Mucosa of descending colon (tissue), 3 donors: ENCODE measurements at places on chromosomes 11 and 22. TPM values are rescaled to one million over a fixed set of nuclear protein-coding genes. Genes with fewer than 3 reads are reported as not detected.
A peak's percentile ranks its signal among the peaks of the same experiment; 100 is the strongest.

DNA sequence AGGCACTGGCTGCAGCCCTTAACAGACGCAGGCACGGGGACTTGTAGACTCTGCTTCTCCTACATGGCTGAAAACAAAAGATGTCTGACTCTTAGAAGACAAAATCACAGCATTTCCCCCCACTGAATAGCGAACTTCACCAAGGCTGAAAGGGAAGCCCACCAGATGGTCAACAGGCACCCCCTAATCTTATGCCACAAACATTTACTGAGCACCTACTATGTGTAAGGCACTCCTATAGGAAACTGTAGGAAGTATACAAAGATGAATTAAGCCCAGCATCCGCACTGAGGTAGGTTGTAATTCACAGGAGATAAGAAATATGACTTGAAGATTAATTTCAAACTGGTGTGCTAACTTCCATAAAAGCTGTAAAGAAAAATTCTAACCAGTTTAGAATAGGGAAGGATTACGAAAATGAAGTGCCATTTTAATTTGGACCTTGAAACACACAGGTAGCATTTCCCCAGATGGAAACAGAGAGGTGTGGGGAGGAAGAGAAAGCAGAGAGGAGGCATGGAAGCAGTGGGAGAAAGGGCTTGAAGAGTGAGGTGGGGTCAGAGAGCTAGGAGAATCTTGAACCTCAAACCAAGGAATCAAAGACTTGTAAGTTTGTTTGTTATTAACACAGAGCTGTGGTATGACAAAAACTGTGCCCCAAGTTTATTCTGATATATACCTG, 38.1 kb downstream of the NUMA1 start:
- DNase-seq: no peak

DNA sequence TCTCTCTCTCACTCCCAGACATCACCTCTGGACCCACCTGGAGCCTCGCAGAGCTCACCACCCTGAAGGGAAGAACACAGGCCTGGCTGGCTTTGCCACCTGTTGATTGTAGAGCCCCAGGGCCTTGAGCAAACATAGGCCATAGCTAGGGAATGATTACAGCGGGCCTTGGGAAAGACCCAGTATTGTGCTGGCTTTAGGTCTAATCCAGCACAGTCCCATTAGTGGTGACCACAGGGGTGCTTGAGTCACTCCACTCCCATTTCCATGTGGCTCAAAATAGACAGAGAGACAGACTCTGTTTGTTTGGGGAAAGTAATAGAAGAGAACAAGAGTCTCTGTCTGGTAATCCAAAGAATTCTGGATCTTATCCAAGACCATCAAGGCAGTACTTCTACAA, 42.7 kb upstream of the FAM181B start:
- DNase-seq: no peak

Gene MUC5AC
- total RNA-seq: not detected

DNA sequence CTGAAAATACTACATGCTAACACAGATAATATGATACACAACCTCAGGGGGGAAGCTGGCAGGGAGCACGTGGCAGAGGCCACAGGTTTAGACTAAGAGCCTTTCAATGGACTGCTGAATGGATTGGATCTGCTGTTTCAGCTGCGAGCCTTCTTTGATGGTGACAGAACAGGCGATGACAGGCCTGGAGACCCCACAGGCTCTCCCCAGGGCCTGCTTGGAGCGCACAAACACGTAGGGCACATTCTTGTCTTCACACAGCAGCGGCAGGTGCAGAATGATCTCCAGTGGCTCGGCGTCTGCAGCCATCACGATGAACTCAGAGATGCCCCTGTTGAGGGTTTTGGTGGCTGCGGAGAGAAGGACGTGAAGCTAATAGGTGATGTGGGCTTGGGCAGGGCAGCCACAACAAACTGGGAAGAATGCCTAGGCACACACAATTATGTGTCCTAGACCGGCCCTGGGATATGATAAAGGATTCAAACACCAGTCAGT, 13.8 kb downstream of the SNU13 start:
- DNase-seq: no peak

DNA sequence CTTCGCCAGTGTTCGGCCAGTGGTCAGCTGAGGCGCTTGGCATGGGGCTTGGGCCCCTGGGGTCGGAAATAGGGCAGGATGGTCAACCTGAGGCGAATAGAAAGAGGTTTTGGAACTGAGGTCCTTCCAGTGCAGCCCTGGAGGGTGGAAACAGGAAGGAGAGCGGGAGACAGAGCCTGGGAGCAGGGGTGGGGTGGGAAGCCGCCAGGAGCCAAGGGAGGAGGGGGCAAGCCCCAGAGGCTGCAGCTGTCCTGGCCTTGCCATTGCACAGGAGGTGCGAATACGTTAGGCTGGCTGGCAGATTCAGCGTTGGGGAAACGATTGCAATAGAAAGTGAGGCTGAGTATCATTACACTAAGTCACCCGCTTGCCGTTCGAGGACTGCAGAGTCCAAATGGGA, 13.9 kb upstream of the KCTD17 start:
- DNase-seq: no peak

- DNase-seq: peak; percentile 82
Observed at GRCh38 chr11:65899356-65900124, 648 bp downstream of the FOSL1 start.

GRCh38 chr11:116646191-116646590, 126.6 kb downstream of the BUD13 start:
- no peak for DNase-seq

DNA sequence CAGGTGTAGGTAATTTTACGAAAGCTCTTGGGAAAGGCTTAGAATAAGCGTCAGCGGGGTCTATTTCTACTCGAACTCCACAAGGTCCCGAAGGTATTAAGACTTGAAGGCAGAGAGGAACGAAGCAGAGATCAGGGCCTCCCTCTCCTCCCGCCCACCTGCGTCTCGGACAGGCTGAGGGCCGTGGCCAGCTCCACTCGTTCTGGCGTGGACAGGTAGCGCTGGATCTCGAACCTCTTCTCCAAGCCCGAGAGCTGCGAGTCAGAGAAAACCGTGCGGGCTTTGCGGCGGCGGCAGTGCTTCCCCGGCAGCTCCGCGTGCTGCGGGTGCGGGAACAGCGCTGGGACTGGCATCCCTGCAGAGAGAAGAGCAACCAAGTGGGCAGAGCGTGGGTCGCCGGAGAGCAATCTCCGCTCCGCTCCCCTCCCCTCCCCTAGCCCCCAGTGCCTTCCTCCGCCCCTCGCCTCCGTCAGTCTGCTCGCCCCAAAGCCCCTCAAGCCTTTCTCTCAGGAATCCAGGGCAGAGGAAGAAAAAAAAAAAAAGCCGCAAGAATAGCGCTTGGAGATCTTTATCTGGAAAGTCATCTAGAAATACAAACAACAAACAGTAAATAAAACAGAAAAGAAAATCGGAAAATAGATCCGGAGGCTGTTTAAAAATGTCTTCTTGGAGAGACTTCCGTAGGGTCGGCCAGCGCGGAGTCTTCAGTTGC, 2.4 kb downstream of the BSX start:
- no peak for DNase-seq

GRCh38 chr11:65606876-65607613, 7.0 kb downstream of the MAP3K11 start:
- DNase-seq: peak; percentile 89

DNA sequence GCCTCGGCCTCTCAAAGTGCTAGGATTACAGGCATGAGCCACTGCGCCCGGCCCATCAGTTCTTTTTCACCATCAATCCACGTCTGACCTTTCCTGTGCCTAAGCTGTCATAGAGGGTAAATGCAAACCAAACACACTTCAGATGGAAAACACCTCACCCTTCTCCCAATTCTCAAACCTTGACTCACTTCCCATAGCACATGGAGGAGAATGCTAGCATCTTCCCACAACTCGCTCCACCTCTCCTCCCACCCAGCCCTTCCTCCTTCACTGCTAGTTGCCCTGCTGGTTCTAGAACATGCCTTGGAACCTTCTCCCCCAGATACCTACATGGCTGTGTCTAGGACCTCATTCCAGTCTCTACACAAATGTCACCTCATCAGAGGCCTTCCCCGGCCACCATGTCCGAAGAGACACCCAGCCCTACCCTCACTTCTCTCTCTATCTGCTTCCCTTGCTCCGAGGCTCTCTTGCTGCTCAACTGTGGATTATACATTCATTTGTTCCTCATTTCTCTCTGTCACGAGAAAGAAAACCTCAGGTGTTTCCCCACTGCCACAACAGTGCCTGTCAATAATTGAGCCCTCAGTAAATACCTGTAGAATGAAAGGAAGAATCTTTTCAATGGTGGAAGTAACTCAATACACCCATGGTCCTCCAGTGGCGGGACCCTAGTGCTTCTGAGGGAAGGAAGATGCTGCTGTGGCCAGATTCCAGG, 21.3 kb upstream of the NCF4 start:
- DNase-seq: no peak

- no peak for DNase-seq
Observed at GRCh38 chr22:45831394-45831793, 145.6 kb downstream of the WNT7B start.

Gene THRSP
- 0.41 TPM for total RNA-seq

Gene ADM2
- 3.9 TPM for total RNA-seq

DNA sequence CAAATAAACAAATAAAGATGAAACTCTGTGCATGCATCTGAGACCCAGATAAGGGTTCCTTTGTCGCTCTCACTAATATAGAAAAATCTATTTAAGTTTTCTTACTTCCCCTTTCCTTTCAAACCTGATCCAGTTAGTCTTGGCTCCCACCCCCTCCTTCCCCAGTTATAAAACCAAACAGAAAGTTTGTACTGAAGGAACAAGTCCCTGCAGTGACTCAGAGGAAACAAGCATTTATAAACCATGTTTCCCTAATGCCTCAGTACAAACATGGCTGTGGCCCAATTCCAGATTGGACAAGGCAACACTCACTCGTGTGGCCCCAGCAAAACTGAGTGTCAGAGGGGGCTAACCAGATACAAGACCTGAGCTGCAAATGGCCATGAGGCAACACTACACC, 65.5 kb upstream of the ARHGAP20 start:
- DNase-seq: no peak

- no peak for DNase-seq
Observed at GRCh38 chr11:60835534-60835846, 6.4 kb upstream of the CCDC86 start.

- no peak for DNase-seq
Observed at GRCh38 chr11:78564490-78565467, 9.9 kb downstream of the NARS2 start.
